Omental fat pad (tissue), 4 donors: ENCODE measurements at places on chromosomes 4 and X. TPM values are rescaled to one million over a fixed set of nuclear protein-coding genes. Genes with fewer than 3 reads are reported as not detected.

GPR34 gene
- total RNA-seq, result 27.4 TPM

TACR3 gene
- total RNA-seq, result not detected

DCK gene
- 11.8 TPM for total RNA-seq

GLOD5 gene
- not detected for total RNA-seq

GUCY1A1 gene
- 15.4 TPM for total RNA-seq

PNMA6F gene
- total RNA-seq, result not detected

P2RY4 gene
- not detected for total RNA-seq

DGAT2L6 gene
- not detected for total RNA-seq

GATA1 gene
- total RNA-seq, result not detected

FAM241A gene
- 21.2 TPM for total RNA-seq

C4orf50 gene
- under 0.01 TPM for total RNA-seq

XAGE2 gene
- not detected for total RNA-seq

SH3BP2 gene
- total RNA-seq, result 74.3 TPM

SLC34A2 gene
- 0.19 TPM for total RNA-seq

MFAP3L gene
- 4.0 TPM for total RNA-seq

CACNA1F gene
- 0.32 TPM for total RNA-seq

SPANXN5 gene
- not detected for total RNA-seq

BCORL1 gene
- 4.9 TPM for total RNA-seq

RPS6KA6 gene
- total RNA-seq, result 0.79 TPM

HSPA4L gene
- 1.3 TPM for total RNA-seq

S100P gene
- 10.9 TPM for total RNA-seq

RWDD4 gene
- total RNA-seq, result 17.1 TPM

NAT8L gene
- 39.0 TPM for total RNA-seq

NDP gene
- total RNA-seq, result not detected

GIMD1 gene
- not detected for total RNA-seq

TCEAL6 gene
- not detected for total RNA-seq

GRIA3 gene
- total RNA-seq, result 1.1 TPM

MAGEC2 gene
- total RNA-seq, result not detected

EXOSC9 gene
- total RNA-seq, result 29.1 TPM

F8A1 gene
- 9.7 TPM for total RNA-seq

TRIM61 gene
- 0.93 TPM for total RNA-seq

GNRHR gene
- not detected for total RNA-seq

SGMS2 gene
- 473 TPM for total RNA-seq

ALG13 gene
- total RNA-seq, result 44.1 TPM

GPR173 gene
- 0.72 TPM for total RNA-seq

RNF212 gene
- 4.5 TPM for total RNA-seq

FDCSP gene
- total RNA-seq, result not detected

CCNB3 gene
- 0.60 TPM for total RNA-seq

CASP6 gene
- 24.8 TPM for total RNA-seq

ADH4 gene
- total RNA-seq, result 4.1 TPM

DDIT4L gene
- 3.2 TPM for total RNA-seq

DNAAF6 gene
- total RNA-seq, result not detected

VGLL1 gene
- not detected for total RNA-seq

POU3F4 gene
- total RNA-seq, result not detected

PRSS12 gene
- 0.19 TPM for total RNA-seq

CFP gene
- 12.6 TPM for total RNA-seq
